Transverse colon (tissue), 4 donors: ENCODE measurements at places on chromosomes 6 and 20. TPM values are rescaled to one million over a fixed set of nuclear protein-coding genes. Genes with fewer than 3 reads are reported as not detected.
A peak's percentile ranks its signal among the peaks of the same experiment; 100 is the strongest.

DNA sequence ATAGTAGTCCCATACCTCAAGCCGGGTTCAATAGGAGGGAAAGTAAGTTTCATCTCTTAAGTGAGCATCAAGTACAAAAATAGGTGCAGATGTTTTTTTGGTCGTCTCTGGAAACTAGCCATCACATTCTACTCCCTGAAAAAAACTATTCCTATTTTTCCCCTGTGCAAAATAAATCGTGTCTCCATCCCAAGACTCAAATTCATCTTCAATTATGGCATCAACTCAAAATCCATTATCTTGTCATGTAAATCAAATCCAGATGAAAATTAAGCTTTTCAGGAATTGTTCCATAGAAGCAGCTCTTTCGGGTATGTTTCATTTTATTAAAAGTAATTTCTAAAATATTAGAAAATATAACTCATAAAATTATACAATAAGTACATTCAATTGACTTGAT lies 1368.4 kb downstream of the GRIK2 start:
- no peak overlapping the region for H3K27ac ChIP-seq
- no peak overlapping the region for H3K4me3 ChIP-seq
- no peak for DNase-seq
- H3K36me3 ChIP-seq: no peaks in the 10 kb centered on the region
- H3K4me1 ChIP-seq: no peaks in the 10 kb centered on the region

- H3K4me3 ChIP-seq: no peak overlapping the region
- H3K27ac ChIP-seq: peak overlapping the region; percentile 30
- no peak for DNase-seq
- H3K4me1 ChIP-seq: peaks cover 8% of the 10 kb centered on the region
- H3K27me3 ChIP-seq: no peaks in the 10 kb centered on the region
- H3K36me3 ChIP-seq: no peaks in the 10 kb centered on the region
Observed at GRCh38 chr6:56902641-56903464, 52.1 kb upstream of the BEND6 start.

GRCh38 chr6:121187833-121188200 lies 146.5 kb downstream of the TBC1D32 start:
- H3K4me3 ChIP-seq: no peak overlapping the region
- H3K27me3 ChIP-seq: no peaks in the 10 kb centered on the region
- H3K4me1 ChIP-seq: no peaks in the 10 kb centered on the region
- no peak for DNase-seq

DNA sequence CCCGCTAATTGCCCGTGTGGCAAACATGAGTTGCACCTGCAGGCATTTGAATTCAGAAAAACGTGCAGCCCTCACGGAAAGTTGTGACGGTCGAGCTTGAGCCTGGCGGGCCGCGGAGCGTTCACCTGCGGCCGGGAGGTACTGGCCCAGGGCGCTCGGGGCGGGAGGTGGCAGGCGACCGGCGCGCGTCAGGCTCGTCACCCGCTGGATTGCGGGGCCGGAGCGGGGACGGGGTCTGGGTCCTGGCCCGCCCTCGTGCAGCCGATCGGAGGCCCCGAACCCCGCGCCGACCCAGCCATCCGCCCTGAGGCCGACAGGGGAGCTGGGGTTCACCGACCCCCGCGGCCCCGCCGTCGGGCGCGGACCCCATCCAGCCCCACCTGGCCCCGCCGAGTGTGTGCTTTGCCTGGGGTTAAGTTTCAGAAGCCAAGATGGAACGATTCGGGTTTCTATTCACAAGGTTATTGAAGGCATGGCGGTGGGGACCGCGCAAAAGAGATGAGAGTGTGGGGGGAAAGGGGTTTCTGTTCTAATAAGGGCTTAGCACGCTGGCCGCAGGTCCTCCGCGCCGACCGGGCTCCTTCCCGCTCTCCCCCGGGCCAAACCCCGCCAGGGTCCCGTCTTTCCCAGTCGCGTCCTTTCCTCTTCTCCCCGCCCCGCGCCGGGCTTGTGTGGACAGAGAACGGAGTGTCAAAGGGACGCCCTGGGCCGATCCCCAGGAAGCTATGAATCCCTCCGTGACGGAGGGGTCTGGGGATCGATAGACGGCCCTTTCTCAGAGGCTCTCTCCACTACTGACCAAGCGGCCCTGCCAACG lies 1.6 kb upstream of the HEY2 start:
- peak; percentile 56 for DNase-seq
- H3K4me3 ChIP-seq: peak overlapping the region; percentile 60
- H3K27ac ChIP-seq: peak overlapping the region; percentile 81
- peaks cover 13% of the 10 kb centered on the region for H3K4me1 ChIP-seq
- no peaks in the 10 kb centered on the region for H3K36me3 ChIP-seq
- H3K27me3 ChIP-seq: peaks cover 96% of the 10 kb centered on the region

GRCh38 chr6:14848019-14848418 lies 397.9 kb upstream of the JARID2 start:
- DNase-seq: no peak
- no peaks in the 10 kb centered on the region for H3K27me3 ChIP-seq
- no peaks in the 10 kb centered on the region for H3K4me1 ChIP-seq
- no peak overlapping the region for H3K4me3 ChIP-seq

GRCh38 chr6:100454551-100455229 lies 10.0 kb downstream of the SIM1 start:
- H3K36me3 ChIP-seq: no peaks in the 10 kb centered on the region
- H3K27me3 ChIP-seq: peaks cover 99% of the 10 kb centered on the region
- peaks cover 8% of the 10 kb centered on the region for H3K4me1 ChIP-seq
- no peak for DNase-seq
- no peak overlapping the region for H3K27ac ChIP-seq

PROKR2 gene
- total RNA-seq: not detected

RALGAPB gene
- 22.7 TPM for total RNA-seq

DNA sequence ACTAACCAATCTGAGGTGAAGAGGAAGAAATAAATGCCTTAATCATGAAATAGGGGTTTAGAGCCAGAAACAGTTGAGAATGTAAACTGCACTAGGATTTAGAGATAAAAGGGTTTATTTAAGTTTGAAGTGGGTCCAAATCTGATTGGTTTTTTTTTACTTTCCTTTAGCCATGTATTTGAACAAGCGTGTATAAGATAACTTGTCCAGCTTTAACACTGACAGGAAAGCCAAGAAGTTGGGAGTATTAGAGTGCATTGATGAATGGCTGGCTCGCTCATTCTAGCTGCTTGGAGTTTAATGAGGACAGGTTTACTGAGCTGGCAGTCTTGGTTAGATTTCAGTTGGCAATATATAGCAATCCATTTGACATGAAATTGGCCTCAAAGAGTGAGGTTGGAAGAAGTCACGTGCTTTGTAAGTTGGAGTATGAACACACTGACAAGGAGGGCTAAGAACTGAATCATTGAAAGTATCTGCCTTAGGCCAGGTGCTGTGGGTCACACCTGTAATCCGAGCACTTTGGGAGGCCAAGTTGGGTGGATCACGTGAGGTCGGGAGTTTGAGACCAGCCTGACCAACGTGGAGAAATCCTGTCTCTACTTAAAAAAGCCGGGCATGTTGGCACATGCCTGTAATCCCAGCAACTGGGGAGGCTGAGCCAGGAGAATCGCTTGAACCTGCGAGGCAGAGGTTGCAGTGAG lies 13.7 kb downstream of the SRSF3 start:
- no peaks in the 10 kb centered on the region for H3K36me3 ChIP-seq
- no peaks in the 10 kb centered on the region for H3K27me3 ChIP-seq
- peaks cover 56% of the 10 kb centered on the region for H3K4me1 ChIP-seq
- peak overlapping the region; percentile 44 for H3K27ac ChIP-seq
- H3K4me3 ChIP-seq: no peak overlapping the region
- DNase-seq: no peak

DNA sequence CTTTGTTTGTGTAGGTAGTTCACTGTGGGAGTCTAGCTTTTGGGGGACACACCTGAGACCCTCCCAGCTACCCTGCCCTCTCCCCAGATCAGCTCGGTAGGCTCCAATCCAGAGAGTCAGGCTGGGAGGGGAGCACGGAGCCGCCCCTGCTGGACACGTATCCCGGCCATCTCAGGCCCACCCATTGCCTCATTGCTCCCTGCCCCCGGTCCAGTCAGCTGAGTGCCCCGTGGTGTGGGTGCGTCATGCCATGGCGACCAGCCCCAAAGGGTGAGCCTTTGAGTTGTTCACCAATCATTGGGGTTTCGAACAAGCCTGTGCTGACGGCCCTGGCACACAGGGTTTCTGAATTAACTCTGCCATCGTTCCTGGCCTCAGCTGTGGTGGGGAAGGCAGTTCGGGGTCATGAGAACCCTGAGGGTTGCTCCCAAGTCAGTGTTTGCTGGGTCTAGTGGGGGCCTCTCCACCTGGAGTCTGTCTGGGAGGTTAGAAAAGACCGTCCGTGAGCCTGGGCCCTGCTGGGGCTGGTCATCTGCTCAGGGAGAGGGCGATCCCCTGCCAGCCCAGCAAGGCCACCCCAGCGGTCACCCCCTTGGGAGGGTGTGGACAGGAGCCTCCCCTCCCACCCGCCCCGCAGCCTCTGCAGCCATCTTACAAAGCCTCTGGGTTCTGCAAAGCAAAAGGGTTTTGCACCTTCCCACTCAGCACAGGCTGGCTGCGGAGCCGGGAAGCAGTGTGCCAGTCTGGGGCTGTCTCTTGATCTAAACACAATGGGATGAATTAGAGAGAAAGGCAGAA lies 34.5 kb downstream of the NTSR1 start:
- H3K27me3 ChIP-seq: peaks cover 26% of the 10 kb centered on the region
- H3K27ac ChIP-seq: no peak overlapping the region
- H3K36me3 ChIP-seq: no peaks in the 10 kb centered on the region
- H3K4me1 ChIP-seq: peaks cover 4% of the 10 kb centered on the region
- no peak overlapping the region for H3K4me3 ChIP-seq

PXMP4 gene
- 1.6 TPM for total RNA-seq

DNA sequence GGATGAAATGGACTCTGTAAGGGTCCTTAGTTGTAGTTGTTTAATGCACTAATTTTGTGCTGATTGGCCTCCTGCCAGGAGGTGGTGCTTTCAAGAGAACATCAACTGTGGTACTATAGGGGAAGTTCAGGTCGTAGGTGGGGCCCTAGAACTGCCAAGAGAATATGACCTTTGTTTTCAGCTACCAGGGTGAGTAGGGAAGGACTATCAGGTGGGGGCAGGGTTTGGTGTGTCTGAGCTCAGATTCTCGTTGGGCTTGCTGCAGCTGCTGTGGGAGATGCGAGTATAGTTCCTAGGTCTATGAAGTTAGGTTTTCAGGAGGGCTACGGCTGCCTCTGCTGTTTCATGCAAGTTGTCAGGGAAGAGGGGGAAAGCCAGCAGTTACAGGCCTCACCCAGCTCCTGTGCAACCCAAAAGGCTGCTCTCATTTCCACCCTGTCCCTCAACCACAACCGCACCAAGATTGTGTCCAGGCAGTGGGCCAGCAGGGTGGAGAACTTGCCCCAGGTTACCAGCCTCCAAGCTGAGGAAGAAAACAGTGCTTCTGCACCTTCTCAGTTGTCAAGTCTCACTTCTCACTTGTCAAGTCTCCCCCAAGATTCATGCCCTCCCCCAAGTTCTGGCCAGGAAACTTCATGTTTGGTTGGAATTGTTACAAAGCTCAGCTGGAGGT lies 626.5 kb upstream of the MAP3K7 start:
- H3K36me3 ChIP-seq: no peaks in the 10 kb centered on the region
- DNase-seq: peak; percentile 7
- no peaks in the 10 kb centered on the region for H3K27me3 ChIP-seq
- no peak overlapping the region for H3K27ac ChIP-seq
- H3K4me3 ChIP-seq: no peak overlapping the region
- no peaks in the 10 kb centered on the region for H3K4me1 ChIP-seq

AARS2 gene
- 18.3 TPM for total RNA-seq

DNA sequence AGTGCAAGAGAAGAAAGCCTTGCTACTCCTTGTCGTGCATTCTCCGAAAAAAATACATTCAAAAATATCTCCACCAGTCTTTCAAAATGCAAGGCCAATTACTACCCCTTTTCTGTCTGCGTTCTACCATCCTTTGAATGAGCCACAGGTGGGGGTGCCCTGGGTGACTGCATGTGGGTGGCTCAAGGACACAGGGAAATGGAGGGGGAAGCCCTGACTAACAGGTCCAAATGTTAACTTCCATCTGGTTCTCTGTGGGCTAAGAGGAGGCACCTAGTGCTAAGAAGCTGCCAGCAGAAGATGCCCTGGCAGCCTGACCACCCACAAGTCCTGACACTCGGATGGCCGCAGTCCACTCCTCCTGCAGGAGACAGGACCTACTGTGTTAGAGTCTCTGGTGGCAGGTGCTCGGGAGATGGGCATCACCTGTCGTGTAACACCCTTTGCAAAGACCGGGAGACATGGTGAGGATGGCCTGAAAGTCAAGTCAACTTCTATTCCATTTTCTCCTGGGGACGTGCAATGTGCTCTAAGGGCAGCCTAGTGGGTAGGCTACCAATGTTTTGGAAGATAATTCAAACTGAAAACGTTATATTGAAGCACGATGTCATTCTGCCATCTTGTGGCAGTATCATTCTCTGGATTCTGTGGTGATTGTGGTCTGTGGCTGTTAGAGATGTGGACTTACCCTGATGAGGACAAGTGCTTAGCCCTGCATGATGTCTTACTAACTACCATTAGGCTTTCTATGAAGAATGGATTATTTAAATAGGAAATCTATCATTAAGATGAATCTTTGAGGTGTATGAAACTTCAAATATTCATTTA lies 27.4 kb upstream of the IGF2R start:
- H3K27me3 ChIP-seq: no peaks in the 10 kb centered on the region
- no peaks in the 10 kb centered on the region for H3K4me1 ChIP-seq
- H3K4me3 ChIP-seq: no peak overlapping the region
- H3K36me3 ChIP-seq: no peaks in the 10 kb centered on the region
- no peak overlapping the region for H3K27ac ChIP-seq

CENPW gene
- not detected for total RNA-seq

GRCh38 chr6:70371454-70372105 lies 41.7 kb upstream of the FAM135A start:
- no peak overlapping the region for H3K27ac ChIP-seq
- no peak for DNase-seq
- no peaks in the 10 kb centered on the region for H3K4me1 ChIP-seq
- H3K4me3 ChIP-seq: no peak overlapping the region

- no peak overlapping the region for H3K27ac ChIP-seq
- H3K27me3 ChIP-seq: no peaks in the 10 kb centered on the region
- no peak for DNase-seq
- H3K4me1 ChIP-seq: no peaks in the 10 kb centered on the region
- no peaks in the 10 kb centered on the region for H3K36me3 ChIP-seq
Observed at GRCh38 chr6:33936886-33937285, 133.1 kb upstream of the MLN start.

DNA sequence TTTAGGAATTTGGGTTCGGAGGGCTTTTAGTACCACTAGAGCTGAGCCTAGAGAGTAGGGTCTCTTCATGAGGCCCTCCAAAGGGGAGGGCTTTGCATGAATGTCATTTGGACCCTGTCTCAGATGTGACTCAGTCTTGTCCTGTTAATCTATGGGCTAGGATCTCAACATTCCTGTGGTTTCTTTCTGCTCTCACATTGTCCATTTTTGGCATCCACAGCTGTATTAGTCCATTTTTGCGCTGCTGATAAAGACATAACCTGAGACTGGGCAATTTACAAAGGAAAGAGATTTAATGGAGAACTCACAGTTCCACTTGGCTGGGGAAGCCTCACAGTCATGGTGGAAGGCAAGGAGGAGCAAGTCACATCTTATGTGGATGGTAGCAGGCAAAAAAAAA lies 61.0 kb downstream of the CRYBG1 start:
- H3K36me3 ChIP-seq: no peaks in the 10 kb centered on the region
- no peaks in the 10 kb centered on the region for H3K4me1 ChIP-seq
- H3K27ac ChIP-seq: no peak overlapping the region
- no peaks in the 10 kb centered on the region for H3K27me3 ChIP-seq

NOTCH4 gene
- total RNA-seq: 2.6 TPM
